ENCODE measurements at places on chromosomes 5 and 9. TPM values are rescaled to one million over a fixed set of nuclear protein-coding genes. Genes with fewer than 3 reads are reported as not detected.

DNA sequence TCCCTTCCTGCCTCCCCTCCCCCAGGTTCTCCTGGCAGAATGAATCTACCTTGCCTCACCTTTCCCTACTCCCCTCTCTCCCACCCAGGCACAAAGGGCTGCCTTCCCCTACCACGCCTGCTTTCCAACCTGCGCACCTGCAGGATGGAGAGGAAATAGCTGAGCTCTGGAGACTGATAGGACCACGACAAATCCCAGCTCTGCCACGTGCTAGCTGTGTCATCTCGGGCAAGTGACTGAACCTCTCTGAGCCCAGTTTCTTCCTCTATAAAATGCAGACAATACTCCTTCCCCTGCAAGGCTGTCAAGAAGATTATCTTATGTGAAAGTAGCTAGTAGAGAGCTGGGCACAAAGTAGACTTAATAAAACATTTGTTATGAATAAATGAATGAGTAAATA, 31.2 kb upstream of the PTGS1 start:
- DNase-seq: no peak

GRCh38 chr9:137070906-137071275, 534 bp upstream of the SAPCD2 start:
- DNase-seq: no peak

DNA sequence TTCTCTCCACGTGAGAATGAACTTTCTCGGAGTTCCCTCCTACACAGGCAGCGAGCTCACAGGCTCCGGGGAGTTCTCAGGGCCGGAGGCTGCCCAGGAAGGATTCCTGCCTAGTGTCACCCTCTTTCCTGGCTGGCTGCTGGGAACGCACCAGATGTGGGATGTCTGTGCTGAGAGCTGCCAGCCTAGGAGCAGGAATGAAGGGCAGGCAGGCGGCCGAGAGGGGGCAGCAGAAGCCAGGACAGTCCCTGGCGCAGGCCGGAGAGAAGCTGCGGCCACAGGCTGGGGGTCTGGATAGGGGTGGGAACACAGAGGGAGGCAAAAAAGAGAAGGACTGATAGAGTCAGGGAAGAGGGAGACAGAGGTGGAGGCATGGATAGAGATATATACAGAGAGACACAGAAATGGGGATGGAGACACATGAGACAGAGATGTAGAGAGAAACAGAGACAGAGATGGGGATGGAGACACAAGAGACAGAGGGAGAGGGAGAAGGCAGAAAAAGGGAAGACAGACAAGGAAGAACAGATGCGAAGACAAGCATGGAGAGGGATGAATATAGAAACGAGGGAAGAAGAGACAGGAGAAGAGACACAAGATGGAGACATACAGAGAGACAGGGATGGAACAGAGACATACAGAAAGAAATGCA, 25.3 kb upstream of the ENHO start:
- peak; percentile 51 for DNase-seq

- DNase-seq: no peak
Measured at GRCh38 chr5:159230657-159231056, 21.3 kb upstream of the RNF145 start.

- DNase-seq: no peak
Measured at GRCh38 chr5:52734557-52734956, 53.2 kb upstream of the ITGA1 start.

- no peak for DNase-seq
Measured at GRCh38 chr5:172175263-172175719, 12.7 kb downstream of the STK10 start.

- DNase-seq: no peak
Measured at GRCh38 chr9:80561526-80561925, 989.8 kb downstream of the TLE4 start.

GRCh38 chr5:126253406-126253805, 169.8 kb upstream of the GRAMD2B start:
- DNase-seq: no peak

GRCh38 chr5:78472469-78473106, 112.2 kb downstream of the SCAMP1 start:
- DNase-seq: no peak

DNA sequence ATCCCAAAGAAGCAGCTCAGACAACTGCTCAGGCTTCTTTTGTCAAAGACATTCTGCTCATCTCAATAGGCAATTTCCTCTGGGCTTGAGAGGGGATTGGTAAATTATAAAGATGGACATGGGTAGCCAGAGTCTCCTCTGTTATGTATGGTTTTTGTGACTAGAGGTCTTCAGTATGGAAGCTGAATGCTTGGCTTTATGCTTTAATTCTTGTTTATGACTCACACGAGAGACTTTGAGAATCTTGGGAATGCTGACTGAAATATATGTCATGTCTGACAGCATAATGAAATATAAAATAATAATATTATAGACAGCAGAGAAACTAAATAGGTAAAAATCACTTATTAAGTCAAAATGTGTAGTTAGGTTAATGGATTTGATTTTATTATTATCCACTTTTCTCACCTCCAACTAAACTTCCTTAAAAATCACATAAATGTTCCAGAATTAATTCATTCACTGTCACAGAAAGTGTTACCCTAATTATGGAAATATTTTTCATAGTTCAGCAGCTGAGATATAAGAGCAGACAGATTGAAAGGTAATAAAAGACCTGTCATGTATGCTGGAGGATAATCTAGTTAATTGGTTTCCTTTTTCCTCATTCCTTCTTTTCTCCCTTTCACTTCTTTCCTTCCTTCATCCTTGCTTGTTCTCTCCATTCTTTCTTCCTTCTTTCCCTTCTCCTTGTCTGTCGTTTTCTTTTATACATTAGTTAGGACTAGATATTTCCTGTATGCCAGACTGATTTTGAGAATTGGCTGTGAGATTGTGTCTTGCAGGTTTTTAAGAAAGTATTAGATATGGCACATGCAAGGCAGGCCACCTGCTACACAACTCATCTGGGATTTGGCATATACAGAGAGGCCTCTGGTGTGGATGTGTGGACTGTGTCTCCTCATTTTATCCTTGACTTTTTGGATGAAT, 1866.1 kb upstream of the NUDT12 start:
- DNase-seq: no peak

DNA sequence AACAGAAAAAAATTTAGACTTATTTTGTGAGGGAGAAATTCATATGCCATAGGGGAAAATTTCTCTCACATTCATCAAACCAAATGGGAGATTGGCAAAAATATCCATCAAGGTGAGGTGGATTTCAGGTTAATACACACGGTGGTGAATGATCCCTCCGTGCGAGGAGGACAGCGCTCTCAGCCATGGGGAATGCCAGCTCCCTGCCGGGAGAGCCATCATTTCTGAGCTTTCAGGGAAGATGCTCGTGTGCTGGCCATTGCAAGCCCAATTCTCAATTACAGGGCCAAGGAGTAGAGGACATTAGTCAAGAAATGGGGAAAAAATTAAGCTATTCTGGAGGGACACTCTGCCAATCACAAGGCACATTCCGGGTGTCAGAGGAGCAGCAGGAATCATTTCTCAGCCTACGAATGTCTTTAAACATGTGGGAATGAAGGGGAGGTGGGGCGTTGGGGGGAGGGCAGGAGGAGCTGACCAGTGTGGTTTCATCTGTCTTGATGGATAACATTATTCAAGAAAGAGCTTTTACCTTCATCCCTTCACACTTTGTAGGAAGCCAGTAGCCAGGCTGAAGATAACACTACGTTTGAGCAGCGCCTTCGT, 165.5 kb downstream of the DAB2IP start:
- DNase-seq: no peak

DNA sequence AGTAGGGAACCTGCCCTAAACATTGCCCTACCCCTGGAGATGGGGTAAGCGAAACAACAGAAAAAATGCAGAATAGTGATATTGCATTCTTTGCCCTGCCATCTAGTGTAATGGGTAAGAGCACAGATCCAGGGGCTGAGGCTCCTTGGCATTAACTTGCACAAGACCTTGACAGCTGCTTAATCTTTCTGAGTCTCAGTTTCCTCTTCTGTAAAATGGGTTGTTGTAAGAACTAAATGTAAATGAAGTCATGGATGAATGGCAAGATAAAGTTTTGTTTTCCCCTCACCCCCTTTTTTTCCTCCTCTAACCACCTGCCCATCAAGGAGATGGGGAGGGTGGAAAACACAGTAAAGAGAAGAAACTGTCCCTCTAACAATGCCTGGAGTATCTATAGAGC, 47.7 kb upstream of the ZNF366 start:
- DNase-seq: no peak

DNA sequence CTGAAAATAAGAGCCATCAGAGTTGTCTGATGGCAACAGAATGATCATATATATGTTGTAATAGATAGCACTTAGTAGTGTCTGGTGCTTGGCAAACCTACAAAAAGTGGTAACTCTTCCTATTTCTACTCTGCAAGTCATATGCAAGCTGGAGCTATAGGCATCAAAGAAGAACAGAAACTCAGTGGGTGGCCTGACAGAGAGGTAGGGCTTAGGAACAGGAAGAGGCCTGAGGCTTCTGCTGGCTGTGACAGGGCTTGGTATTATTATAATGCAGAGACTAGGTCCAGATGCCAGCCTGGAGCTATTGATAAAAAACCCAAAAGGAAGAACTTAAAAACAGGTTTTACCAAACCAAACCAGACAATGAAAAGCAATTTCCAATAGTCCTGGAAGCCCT, 4.4 kb upstream of the DIAPH1 start:
- no peak for DNase-seq

GBGT1 gene
- total RNA-seq: 1.8 TPM

LCN15 gene
- not detected for total RNA-seq

ASS1 gene
- 31.1 TPM for total RNA-seq

AKNA gene
- 2.8 TPM for total RNA-seq

LCN1 gene
- total RNA-seq: not detected

IFNA13 gene
- not detected for total RNA-seq

FRRS1L gene
- total RNA-seq: not detected

HRCT1 gene
- total RNA-seq: 1.7 TPM

CMBL gene
- 5.0 TPM for total RNA-seq
